GM06990 (cell line): ENCODE measurements at places on chromosomes 4 and X.

DNA sequence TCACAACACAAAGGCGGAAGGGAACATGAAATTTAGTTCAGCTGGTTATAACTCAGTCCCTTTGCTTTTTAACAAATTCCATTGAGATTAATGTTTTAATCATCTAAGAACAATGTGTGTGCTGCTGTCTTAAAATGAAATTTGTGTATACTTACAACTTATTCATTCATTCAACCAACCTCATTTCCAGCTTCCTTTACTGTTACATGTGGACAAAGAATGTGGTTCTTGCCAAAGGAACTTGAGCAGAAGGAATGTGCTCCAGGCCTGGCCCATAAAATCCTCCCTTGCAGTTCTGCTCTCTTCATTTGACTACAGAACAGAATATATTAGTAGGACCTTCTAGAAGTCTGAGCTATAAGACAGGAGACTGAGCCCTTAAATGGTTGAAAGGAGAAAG is 176.8 kb upstream of the GLRA2 start:
- no peak for DNase-seq

DNA sequence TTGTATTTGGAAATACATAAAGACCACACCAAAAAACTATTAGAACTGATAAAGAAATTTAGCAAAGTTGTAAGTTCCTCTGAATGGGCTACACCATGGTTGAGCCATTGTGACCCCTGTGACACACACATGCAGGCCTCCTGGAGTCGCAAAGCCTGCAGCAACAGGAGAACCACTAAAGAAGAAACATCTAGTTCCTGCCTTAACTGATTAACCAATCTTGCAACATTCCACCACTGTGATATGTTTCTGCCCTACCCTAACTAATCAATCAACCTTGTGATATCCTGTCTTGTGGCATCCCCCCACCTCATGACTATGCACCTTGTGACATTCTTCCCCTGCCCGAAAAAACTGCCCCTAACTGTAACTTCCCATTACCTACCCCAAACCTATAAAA is 401.8 kb downstream of the PRDM5 start:
- DNase-seq: no peak

GRCh38 chr4:8849266-8850073 is 22.2 kb downstream of the HMX1 start:
- DNase-seq: no peak

DNA sequence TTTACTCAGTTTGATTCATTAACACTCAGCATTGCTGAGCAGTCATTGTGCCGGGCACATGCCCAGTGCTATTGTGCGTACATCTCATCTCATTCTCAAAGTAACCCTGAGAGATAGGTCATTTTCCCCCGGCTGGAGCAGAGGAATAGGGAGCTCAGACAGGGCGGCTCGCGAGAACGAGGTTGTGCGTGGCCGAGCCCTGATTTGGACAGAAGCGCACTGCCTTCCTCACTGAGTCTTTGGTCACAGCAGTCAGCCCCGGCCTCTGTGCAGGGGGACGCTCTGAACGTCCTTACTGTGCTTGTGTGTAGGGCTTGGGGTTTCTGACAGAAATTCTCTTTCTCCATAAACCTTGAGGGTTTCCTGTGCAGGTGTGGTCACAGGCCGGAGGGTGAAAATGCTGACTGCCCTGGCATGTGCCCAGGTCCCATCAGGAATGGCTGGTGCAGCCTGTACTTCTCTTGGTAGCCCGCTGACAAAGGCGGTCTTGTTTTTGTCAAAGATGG is 39.5 kb downstream of the NOP14 start:
- DNase-seq: no peak
